ENCODE measurements at places on chromosomes 3 and 15.

GRCh38 chr3:105916767-105917166 lies 48.0 kb upstream of the CBLB start:
- no peak for DNase-seq

- no peak for DNase-seq
Measured at GRCh38 chr3:187770224-187770623, 25.0 kb upstream of the BCL6 start.

- peak; percentile 19 for DNase-seq
Measured at GRCh38 chr15:58136731-58137130, 1.4 kb upstream of the AQP9 start.

- DNase-seq: no peak
Measured at GRCh38 chr3:170529912-170530311, 56.0 kb downstream of the SLC7A14 start.

- no peak for DNase-seq
Measured at GRCh38 chr3:38121451-38121831, 15.5 kb downstream of the ACAA1 start.

DNA sequence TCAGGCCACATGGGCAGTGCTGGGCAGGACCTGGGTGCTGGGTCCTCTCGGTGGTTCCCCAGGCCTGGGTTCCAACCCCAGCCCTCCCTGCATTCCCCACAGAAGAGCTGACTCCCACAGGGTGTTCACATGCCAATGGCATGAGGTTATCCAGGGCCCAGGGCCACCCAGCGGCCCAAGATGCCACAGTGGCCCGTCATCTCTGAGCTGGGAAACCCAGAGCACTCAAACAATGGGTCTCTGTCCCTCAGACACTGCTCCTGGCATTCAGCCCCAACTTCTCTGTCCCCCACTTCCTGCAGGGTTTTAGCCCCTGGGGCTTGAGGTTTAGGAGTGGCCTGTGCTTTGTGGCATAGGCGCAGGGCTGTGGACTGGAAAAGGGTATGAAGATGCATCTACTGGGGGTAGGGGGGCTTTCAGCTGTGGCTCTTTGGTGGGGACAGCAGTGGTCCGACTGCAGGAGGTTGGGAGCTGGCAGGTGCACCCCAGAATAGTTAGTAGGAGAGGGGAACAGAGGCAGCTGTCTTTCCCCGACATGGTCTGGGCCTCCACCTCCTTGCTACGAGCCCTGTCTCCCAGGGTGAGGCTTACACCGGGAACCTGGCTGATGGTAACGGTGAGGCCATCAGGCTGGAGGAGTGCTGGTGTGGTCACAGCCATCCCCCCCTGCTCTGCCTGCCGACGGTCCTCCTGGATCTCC lies 1.7 kb downstream of the CCDC9B start:
- DNase-seq: peak; percentile 99

- DNase-seq: no peak
Measured at GRCh38 chr3:78112291-78113010, 1072.6 kb downstream of the ROBO2 start.

DNA sequence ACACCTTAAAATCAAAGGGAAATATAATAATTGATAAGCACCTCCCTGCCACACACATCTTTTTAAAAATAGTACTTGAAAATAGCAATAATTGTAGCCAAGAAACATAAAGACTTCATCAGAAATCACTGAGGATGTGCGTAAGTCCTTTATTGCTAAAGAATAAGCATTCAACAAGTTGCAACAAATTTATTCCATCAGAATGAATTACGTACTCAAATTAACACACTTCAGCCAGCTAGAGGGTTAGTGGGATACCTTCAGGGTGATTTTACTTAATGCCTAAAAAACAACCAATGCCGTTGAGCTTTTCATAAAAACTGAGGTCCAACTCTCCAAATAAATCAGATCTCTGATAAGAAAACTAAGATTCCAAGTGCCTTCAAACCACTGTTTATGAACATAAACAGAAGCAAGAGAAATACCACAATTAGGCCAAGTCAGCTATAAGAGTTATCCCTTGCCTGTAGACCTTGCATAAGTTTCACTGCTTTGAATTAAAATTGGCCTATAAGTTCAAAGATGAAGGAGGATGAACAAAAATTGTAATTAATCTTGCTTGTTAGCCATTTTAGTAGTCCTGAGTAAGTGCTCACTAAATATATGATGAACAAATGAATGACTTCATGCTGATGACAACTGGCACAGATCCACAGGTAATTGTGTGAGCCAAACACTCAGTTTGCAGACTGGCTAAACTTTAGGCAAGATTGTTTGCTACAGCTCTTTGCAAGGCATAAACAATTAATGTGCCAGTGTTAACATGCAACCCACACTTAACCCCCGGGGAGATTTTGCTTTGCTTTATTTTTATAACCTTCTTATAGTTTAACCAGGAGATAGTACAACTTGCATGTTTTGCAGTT lies 375.1 kb upstream of the THBS1 start:
- DNase-seq: no peak

GRCh38 chr3:94362393-94362792 lies 299.5 kb downstream of the NSUN3 start:
- DNase-seq: no peak

GRCh38 chr3:169149349-169149890 lies 514.1 kb downstream of the MECOM start:
- DNase-seq: peak; percentile 81

DNA sequence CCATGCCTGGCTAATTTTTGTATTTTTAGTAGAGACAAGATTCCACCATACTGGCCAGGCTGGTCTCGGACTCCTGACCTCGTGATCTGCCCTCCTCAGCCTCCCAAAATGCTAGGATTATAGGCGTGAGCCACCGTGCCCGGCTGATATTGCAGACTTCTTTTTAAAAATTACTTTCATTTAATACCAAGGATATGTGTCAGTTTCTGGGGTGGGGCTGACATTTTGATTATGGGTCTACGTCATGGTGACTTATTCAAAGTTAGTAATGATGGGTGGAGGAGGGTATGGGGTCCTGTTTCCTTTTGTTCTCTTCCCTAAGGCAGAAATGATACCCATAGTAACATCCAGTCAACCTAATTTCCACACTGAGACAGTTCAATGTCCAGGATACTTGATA lies 34.7 kb downstream of the GBE1 start:
- peak; percentile 79 for DNase-seq

DNA sequence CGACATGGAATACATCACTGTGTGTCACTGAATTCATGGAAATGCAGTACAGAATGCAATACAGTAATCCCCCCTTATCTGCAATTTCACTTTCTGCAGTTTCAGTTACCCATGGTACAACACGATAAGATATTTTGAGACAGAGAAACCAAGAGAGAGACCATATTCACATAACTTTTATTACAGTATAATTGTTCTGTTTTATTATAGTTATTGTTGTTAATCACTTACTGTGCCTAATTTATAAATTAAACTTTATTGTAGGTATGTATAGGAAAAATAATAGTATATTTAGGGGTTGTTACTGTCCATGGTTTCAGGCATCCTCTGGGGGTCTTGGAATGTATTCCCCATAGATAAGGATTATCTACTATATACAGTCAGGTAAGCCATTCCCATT lies 61.8 kb downstream of the MBNL1 start:
- no peak for DNase-seq

DNA sequence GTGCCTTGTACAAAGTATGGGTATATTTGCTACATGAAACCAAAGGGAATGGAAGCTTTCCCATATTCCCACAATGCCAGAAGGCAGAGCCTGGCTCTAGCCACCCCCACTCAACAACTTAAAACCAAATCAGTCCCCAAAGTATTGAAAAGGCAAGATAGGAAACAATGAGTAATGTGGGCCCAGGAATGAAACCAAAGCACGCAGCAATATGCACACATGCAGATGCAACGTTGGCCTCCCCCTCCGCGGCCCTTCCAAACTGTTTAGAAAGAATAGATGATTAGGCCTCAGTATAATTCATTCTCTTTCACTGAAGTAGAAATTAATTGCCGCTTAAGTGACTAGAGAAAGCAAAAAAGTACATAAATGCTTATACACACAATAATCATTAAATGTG lies 59.1 kb downstream of the THRB start:
- DNase-seq: no peak

- DNase-seq: peak; percentile 73
Measured at GRCh38 chr15:91055548-91056331, 33.3 kb upstream of the VPS33B start.

GRCh38 chr15:63474810-63475316 lies 29.5 kb upstream of the USP3 start:
- no peak for DNase-seq

- no peak for DNase-seq
Measured at GRCh38 chr3:67620869-67621268, 33.5 kb downstream of the SUCLG2 start.

DNA sequence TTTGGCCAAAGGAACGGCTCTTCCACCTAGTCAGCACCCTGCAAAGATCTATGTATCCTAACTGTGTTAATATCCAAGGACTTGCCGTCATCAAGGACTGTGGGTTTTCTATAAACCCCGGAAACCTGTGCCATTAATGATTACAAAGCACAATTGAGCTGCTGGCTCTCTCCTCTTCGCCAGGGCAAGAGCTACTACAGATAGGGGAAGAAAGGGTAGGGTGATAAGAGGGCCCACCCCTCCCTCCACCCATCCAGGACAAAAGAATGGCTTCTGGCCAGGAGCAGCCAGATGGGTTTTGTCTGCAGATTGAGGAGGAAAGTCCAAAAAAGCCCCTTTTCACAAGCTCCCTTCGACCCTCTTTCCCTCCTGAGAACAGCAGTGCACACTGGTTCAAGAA lies 9.9 kb downstream of the RFT1 start:
- DNase-seq: no peak

- no peak for DNase-seq
Measured at GRCh38 chr15:37873336-37873735, 61.1 kb upstream of the TMCO5A start.

- DNase-seq: no peak
Measured at GRCh38 chr3:8255725-8256124, 245.9 kb upstream of the LMCD1 start.

GRCh38 chr15:66760968-66761725 lies 59.1 kb downstream of the SMAD6 start:
- DNase-seq: no peak

GRCh38 chr3:178062126-178062525 lies 474.1 kb upstream of the KCNMB2 start:
- DNase-seq: no peak

GRCh38 chr3:115790759-115791158 lies 167.4 kb downstream of the GAP43 start:
- peak; percentile 95 for DNase-seq

GRCh38 chr15:26132811-26133210 lies 269.7 kb upstream of the ATP10A start:
- no peak for DNase-seq

DNA sequence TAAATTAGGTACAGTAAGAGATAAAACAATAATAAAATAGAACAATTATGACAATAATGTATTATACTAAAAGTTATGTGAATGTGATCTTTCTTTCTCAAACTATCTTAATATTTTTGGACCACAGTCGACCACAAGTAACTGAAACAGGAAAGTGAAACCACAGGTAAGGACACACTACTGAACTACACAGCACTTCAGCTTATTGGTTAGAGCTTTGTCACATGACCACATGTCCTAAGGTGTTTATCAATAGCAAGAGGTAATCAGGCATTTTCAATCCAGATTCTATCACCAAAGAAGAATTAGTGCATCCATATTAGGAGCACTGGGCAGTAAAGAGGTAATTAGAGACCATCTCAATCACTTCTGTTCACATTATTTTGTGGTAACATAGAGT lies 392.8 kb downstream of the RSL24D1 start:
- DNase-seq: no peak

DNA sequence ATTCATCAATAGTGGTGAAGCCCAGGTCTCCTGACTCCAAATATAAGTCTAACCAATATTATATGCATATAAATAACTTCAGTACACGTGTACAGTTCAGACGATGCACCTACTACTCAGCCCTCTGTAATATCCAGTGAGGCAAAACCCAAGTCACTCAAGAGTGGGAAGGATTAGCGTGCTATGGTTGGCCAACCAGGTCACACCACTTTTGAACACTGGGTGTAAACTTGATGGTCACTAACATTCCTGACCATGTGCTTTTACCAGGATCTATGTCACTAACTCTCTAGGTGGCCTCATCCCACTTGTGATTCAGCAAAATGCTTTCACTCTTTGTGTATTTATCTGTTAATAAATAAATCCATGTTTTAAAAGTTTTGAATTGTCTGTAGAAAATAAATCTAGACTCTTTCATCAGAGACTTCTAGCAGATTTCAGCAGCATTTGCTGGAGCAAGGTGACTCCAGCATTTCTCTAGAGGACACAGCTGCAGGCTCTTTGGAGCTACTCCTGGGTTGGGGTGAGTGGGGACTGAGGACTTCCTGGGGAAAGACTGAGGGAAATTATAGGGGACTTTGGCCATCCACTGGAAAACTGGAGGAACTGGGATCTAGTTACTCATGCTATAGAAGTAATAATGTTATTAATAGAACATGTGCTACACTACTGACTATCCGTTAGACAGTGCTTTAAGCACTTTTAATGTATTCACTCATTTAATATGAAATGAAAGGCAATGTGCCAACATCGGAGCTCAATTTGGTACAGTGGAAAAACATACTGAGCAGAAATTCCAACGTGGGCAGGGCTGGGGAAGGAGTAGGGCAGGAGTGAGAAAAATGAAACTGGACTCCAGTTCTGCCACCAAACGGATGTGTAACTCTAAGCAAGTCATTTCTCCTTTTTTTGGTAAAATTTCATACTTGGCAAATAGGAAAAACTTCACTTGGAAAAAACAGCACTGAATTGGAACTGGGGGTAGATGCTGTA lies 97.9 kb downstream of the RORA start:
- DNase-seq: no peak

DNA sequence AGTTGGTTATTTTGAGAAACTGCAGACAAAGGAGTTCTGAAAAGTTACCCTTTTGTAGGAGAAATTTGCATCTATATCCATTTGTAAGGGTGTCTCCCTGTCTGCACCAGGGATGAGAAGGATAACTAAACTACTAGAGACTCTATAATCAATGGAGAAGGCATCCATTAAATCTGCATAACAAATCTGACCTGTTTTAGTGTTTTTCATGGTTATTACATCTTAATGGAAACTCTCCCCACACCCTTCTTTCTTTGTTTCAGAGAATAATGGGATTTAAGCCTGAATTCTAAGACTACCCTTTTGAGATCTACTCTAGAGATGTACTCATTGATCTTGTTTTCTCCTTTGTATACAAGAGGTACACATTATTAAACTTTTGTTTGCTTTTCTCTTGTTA lies 82.0 kb upstream of the DAZL start:
- no peak for DNase-seq

GRCh38 chr15:74391582-74392450 lies 24.4 kb upstream of the CYP11A1 start:
- no peak for DNase-seq

DNA sequence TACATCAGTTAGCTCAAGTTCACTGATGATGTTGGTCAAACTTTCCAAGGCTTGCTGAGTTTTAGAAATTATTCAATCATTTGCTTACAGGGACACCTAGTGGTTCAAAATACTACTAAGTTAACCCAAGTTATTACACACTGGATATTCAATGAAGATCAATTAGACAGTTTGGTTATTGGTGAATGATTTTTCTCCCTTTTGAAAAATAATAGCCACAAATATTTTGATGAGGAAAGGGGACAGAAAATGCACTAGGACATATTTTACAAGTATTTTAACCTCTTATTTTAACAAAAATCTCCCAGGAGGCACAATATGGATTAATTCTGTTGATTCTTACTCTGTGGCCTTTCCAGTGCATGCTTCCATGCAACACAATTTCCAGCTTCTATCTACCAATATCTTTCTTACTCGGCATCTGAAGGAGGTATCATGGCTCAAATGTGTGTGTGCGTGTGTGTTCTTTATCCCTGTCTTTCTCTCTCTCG lies 20.1 kb upstream of the GOLGA6L2 start:
- DNase-seq: peak; percentile 1

All from EL (cell line).